NAMALWA (cell line): ENCODE measurements at places on chromosomes 4 and X.

DNA sequence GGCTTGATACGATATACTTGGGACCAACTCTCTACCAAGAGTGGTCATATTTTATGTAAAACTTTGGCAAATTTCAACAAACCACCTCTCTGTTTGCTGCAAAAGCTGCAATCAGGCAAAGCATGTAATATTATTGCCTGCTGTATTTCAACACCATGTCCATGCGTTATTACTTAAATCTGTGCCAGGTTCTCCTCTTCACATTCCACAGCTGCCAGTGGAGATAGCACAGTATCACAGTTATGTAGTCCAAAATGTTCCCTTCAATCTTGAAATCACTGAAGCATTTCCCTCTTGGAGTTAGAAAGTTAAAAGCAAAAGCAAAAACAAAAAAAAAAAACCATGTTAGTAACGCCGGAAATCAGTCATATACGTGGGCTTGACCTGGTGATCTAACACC, 396.7 kb upstream of the MAGEC2 start:
- DNase-seq: no peak

GRCh38 chr4:153522802-153523094, 56.6 kb downstream of the TMEM131L start:
- DNase-seq: no peak

DNA sequence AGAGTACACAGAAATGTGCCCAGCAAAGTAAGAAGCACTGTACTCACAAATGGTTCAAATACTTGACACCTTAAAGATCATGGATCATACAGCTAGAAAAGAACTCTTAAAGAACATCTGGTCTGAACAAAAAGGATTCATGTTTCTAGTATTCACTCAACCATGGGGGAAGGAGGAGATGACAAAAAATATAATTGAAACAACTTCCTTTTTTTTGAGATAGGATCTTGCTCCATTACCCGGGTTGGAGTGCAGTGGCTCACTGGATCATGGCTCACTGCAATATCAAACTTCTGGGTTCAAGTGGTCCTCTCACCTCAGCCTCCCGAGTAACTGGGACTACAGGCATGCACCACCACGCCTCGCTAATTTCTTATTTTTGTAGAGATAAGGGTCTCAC, 6.0 kb downstream of the DHX15 start:
- peak; percentile 33 for DNase-seq

DNA sequence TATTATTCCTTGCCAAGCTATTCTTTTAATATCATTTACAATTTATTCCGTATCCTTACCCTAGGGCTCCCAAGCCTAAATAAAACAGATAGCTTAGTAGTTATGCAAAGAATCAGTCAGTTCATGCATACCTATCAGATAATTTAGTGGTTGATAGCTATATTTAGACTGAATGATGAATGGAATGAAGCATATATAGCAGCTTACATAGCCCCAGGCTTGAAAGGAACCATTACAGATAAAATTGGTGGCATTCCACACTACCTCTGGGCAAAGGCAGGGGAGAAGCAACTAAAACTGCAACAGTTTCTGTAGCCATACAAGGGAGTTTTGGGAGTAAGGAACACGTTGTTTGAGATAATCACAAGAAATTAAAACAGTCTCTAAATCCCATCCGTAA, 2.7 kb downstream of the ACE2 start:
- no peak for DNase-seq

GRCh38 chrX:1734806-1735205, 119.9 kb downstream of the ASMT start:
- peak; percentile 2 for DNase-seq

DNA sequence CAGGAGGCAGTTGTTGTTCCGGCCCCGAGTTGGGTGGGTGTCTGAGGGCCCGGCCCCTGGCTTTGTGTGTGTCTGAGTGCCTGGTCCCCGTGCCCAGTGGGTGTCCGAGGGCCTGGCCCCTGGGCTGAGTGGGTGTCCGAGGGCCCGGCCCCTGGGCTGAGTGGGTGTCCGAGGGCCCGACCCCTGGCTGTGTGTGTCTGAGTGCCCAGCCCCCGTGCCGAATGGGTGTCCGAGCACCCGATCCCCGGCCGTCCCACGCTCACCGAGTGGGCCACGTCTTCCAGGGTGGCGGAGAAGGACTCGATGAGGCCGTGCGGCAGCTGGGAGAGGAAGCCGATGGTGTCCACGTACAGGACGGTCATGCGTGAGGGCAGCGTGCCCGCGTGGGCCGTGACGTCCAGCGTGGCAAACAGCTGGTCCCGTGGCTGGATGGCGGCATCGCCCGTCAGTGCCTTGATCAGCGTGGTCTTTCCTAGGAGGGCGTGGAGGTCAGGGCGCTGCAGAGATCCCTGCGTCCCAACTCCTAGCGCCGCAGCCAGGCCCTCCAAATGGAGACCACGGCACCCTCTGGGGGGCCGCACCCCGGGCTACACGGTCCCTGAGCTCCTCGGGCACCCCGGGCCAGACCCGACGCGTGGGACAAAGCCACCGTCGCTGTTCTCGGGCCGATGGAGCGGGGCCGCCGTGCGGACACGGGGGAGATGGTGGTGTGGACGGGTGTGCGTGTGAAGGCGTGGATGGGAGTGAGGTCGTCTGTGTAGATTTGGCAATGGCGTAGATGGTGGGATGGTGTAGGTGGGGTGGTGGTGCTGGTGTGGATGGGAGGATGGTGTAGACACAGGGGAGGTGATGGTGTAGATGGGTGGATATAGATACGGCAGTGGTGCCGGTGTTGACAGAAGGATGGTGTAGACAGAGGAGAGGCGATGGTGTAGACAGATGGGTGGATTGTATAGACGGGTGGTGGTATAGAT, 7.2 kb downstream of the GTPBP6 start:
- DNase-seq: no peak
